NCI-H1105 treated with DMSO at 0.1 percent for 48 hours (cell line): ENCODE measurements at places on chromosomes 6 and 20.

DNA sequence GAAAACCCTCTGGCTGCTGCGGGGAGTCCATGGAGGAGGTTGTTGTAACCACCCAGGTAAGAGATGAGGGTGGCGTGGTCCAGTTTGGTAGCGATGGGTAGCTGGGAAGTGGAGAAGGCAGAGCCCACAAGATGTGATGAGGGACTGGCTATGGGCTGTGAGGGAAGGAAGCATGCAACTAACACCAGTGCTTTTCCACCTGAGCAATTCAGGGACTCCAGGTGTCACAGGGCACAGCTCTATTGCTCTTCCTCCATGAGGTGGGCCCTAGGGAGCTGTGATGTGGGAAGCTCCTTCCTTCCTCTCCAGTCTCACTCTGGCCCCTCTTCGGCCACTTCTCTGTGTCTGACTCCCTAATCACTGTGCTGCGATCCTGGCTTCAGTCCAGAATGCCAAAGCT, 32.4 kb upstream of the TGM6 start:
- no peak for DNase-seq

DNA sequence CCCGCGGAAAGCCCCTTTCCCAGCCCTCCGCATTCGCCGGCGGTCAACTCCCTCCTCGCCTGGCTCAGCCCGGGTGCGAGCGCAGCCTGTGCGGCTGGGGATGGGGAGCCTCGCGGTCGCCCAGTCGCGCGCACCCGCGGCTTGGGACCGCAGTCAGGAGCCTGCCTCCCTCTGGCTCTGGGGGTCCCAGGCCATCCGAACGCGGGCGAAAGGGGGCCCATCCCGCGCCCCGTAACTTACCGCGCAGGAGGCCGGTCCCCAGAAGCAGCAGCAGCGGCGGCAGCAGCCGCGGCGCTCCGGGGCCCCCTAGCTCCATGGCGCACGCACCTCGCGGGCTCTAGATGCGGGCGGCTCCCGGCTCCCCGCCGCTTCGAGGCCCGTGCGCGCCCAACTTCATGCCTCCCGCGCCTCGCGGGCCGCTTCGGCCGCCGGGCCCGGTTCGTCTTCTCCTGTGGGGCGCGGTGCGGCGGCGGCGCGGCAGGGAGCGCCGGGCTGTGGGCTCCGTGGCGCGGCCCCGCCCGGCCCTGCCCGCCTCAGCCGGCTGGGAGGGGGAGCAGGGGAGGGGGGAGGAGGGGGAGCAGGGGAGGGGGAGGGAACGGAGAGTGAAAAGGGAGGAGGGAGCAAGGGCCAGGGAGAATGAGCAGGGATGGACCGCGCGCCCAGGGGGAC, at the start of gene CHRNA4:
TSS of gene CHRNA4 (minus strand) at position 500 of the 669 bp plus-strand sequence. CDS start at position 316, 184 bp downstream.
- no peak for DNase-seq

DNA sequence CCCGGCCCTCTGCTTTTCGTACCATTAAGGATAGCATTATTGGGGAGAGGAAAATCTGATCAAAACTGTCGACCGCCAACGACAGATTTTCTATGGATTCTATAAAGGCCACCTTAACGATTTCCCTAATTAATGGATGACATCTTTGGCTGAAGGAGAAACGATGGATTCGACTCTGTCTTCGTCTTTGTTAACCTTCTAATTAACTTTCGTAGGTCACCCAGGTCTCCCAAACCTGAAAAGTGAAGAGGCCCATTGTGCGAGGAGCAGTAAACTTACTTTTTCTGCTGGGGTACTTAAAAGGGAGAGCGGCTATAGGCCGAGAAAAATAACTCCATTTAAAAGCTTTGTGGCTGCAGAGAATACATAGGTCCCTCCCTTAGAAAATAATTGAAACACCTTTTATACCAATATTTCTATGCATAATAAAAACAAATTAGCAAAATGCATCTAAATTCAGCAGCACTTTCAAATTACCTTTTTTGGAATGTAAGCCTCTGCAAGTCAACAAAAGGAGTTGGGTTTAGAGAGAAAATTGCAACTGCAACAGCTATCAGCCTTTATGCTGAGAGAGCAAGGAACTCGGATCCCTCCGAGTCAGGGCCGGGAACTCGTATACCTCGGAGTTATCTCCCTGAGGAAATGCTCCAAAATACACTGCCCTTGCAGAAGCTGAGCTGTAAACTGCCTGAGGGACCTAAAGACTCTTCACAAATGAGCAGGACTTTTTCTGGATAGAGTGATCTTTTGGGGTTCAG, 31.4 kb upstream of the NR2E1 start:
- no peak for DNase-seq

GRCh38 chr6:96150431-96150830, 134.7 kb downstream of the FUT9 start:
- no peak for DNase-seq

- DNase-seq: peak; percentile 76
Observed at GRCh38 chr6:55276745-55277530, 50.3 kb upstream of the GFRAL start.

DNA sequence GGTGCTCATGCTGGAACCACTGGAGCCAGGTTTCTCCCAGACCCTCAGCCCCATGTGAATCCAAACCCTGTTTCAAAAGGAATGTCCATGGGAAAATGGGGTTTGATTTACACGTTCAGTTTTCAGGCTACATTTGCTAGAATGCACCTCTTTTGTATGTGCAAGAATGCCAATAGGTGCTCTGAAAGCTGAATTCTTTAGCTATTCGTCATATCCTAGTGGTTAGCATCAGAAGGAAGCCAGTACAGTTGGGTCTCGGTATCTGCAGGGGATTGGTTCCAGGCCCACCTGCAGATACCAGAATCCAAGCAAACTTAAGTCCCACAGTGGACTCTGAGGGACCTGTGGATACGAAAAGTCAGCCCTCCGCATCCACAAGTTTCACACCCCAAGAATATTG, 93.4 kb downstream of the UST start:
- no peak for DNase-seq

GRCh38 chr6:3139090-3139903, 18.0 kb downstream of the TUBB2A start:
- peak; percentile 89 for DNase-seq

- no peak for DNase-seq
Observed at GRCh38 chr6:168903613-168904345, 349.9 kb downstream of the THBS2 start.

DNA sequence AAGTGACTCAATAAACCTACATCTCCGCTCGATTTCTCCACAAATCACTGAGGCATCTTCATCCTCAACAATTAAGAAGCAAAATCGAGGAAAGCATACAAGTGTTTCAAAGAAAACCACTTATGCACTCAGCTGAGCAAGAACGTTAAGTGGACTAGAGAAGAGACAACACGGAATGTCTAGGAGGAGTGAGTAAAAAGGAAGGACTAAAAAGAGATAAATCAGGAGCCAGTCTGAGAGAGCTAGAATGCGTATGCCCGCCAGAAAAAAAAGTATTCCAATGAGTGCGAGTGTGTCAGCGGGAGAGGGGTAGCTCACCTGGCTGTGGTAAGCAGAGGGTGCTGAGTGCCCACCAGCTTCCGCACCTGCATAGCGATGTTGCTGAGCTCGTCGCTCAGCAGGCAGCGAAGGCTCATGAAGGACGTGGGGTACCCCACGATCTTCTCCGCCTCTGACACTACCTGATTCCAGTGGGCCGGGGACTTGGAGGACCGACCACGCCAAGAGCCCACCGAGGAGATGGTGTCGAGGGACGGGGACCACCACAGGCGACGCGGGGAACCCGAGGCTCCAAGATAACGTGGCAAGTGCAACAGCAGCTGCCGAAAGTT, 587 bp downstream of the PDSS2 start:
- DNase-seq: peak; percentile 54

- no peak for DNase-seq
Observed at GRCh38 chr20:24501764-24502556, 32.5 kb downstream of the SYNDIG1 start.

DNA sequence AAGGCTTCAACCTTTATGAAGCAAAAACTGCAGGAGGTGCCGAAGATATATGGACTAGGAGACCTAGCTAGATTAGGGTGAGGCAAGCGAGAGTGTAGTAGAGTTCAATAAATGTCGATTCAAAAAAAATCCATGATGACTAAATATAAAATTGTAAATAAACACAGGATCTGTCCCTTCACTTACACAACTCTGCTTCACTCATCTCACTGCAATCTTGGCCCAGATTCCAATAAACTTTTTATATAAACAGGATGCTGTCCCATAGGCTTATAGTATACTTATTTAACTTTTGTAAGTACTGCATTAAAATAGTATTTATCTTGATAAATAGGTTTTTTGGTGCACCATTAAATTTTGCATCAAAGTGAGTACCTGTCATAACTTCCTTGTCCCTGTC, 648.4 kb upstream of the NRSN1 start:
- no peak for DNase-seq

DNA sequence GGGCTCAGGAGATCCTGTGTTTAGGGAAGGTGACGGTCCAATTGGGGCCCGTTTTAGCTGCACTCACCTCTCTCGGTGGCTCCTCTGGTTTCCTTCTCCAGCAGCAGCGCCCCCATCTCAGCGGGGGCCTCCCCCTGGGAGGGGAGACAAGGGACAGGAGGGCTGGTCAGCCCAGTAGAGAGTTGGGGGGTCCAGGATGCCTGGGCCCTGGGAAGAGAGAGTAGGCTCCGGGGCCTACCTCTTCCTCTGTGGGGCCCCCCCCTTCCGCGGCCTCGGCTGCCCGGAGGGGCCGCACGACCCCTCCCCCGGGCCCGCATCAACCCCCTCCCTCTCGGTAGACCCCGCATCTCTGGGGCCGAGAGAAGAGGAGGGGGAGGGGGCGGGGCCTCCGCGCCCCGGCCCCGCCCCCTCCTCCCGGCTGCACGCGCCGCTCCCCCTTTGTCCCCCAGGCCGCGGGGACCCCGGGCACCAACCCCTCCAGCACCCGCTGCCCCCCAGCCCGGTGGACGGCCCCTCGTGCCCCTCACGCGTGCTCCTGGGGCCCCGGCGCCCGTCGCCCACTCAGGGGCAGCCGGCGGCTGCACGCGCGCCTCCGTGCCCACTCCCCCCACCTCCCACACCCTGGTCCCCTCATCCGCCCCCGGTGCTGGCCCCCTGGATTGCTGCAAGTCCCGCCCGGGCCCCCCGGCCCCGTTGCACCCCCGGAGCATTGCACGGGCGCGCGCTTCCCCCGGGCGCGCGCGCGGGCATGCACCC, 464 bp downstream of the EHMT2 start:
- peak; percentile 5 for DNase-seq

- no peak for DNase-seq
Observed at GRCh38 chr6:109420751-109421150, 19.7 kb downstream of the PPIL6 start.

DNA sequence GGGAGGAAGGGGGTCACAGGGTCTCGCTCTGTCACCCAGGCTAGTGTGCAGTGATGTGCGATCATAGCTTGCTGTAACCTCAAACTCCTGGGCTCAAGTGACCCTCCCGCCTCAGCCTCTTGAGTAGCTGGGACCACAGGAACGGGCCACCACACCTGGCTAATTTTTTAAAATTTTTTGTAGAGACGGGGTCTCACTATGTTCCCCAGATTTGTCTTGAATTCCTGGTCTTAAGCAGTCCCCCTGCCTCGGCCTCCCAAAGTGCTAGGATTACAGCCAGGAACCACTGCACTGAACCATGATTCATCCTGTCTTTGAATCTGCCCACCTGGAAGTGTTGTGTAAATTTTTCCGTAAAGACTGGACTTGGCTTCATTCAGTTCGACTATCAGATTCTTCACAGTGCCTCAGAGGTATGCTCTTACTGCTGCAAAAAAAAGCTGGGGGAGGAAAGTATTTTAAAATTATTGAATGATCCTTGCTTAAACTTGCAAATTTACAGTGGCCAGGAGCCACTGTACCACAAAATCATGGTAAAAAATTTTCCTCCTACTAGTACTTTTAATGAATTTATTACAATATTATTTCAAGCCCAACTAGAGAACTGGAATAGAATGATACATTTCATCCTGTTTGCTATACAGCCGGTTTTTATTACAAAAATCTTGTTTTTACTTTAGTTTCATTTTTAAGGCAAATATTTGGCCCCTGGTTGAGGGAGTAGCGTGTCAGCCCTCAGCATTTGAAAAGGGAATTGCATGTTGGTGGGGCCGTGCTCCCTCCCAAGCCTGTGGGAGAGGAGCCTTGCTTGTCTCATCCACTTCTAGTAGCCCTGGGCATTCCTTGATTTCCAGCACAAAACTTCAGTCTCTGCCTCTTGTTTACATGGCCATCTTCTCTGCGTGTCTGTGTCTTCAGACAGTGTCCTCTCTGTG, 202.5 kb upstream of the SGK1 start:
- DNase-seq: no peak

DNA sequence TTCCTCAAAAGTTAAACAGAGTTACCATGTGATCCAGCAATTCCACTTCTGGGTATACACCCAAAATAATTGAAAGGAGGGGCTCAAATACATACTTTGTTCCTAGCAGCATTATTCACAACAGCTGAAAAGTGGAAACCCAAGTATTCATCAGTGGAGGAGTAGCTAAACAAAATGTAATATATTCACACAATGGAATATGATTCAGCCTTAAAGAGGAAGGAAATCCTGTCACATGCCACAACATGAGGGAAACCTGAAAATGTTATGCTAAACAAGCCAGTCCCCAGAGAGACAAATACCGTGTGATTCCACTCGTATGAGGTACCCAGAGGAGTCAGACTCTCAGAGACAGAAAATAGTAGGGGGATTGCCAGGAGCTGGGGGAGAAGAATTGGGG, 44.5 kb downstream of the PXDC1 start:
- DNase-seq: no peak

DNA sequence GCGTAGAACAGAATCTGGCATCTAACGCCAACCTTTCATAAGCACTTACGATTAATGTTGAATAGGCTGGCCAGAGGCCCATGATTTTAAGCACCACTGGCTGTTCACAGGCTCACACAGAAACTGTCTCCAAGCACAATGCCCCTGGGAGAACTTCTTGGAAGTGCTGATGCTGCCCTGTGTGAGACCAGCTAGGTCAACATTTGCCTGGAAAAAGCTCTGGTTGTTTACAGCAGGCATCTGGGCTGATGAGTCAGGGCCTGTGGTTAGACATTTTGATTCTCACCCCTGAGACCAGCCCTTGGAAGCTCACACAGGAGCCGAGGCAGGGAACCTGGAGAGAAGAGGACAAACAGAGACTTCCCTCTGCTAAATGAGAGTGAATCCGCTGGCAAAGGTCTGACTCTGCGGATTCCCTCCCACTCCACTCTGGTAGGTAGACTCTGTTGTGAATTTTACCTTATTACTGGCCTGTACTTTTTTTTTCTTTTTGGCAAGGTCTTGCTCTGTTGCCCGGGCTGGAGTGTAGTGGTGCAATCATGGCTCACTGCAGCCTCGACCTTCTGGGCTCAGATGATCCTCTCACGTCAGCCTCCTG, 6.8 kb upstream of the SULF2 start:
- peak; percentile 14 for DNase-seq

- DNase-seq: no peak
Observed at GRCh38 chr6:46605091-46605797, 47.4 kb downstream of the CYP39A1 start.

DNA sequence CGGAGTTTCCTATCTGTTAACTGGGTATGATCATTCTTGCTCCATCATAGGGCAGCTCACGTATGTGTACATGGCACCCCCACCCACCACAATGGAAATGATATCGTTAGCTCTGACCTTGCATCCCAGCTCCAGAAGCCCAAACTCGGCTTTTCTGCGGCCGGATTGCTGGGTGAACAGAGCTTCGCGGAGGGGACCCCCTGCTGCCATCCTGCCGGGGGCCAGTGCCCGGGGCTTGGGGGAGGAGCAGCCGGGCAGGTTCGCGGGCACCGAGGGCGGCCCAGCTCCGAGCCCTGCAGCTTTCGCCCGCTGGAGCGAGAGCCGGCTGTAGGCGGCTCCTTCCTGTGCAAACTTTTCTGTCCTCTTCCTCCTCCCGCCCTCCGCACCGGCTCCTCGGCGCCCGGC, 24.9 kb upstream of the FUCA2 start:
- peak; percentile 25 for DNase-seq

- DNase-seq: no peak
Observed at GRCh38 chr6:16031278-16031981, 97.5 kb upstream of the MYLIP start.
